RPMI7951 (cell line): ENCODE measurements at places on chromosomes 11 and 22.
A peak's percentile ranks its signal among the peaks of the same experiment; 100 is the strongest.

DNA sequence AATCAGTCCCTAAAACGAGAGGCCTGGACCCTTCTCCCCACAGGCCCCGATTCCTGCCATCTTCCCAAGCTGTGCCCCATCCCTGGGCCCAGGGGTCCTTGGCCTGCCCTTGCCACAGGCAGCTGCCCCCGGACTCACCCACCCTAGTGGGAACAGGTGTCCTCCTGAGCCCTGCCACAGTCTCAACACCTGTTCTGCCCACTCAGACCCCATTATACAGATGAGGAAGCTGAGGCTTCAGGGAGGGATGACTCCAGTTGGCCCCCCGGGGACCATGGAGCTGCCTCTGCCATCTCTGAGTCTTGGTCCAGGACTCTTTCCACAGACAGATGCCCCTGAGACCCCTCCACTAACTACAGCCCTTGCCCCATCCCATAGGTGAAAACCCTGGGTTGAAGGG, 15.9 kb downstream of the MYBPC3 start:
- no peak for DNase-seq

DNA sequence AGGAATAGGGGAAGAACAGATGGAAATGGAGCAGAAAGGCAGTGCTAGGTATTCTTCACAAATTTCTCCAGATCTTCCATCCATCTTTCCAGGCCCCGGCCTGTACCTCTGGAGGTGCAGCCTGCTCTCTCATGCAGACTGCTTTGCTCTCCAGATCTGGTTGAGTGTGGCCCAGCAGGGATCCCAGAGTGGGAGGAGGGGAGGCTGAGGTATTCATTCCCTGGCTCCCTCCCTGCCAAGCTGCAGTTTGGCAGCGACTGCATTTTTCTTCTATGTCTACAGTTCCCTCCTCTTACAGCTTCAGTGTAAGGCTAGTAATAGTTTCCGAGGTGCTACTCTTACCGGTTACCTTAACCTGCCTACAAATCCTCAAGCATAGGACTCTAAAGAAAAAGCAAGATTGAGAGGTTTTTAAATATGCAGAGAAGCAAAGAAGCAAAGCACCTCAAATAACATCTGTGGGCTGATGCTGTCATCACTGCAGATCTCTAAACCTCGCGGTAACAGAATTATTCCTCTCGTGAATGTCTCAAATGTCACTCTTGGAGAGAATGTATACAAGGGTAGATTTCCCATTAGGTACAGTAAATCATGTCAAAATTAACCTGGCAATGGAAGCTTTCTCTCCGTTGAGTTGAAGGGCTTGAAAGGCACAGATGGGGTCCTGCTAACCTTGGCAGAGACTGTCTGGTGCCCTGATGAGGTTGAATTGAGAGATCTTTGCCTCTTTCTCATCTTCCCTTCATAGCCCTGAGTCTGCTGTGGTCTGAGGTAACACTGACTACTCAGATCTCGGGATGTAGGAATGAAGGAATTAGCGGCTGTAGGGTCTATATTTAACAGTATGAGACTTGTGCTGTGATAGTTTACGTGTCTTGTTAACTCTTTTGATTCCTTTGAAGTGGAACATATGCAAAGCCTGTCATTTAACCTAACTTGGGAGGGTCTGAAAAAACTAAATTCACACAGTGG, 297.9 kb upstream of the C11orf87 start:
- no peak for DNase-seq

GRCh38 chr11:59164028-59164427, 7.9 kb upstream of the DTX4 start:
- DNase-seq, result no peak

DNA sequence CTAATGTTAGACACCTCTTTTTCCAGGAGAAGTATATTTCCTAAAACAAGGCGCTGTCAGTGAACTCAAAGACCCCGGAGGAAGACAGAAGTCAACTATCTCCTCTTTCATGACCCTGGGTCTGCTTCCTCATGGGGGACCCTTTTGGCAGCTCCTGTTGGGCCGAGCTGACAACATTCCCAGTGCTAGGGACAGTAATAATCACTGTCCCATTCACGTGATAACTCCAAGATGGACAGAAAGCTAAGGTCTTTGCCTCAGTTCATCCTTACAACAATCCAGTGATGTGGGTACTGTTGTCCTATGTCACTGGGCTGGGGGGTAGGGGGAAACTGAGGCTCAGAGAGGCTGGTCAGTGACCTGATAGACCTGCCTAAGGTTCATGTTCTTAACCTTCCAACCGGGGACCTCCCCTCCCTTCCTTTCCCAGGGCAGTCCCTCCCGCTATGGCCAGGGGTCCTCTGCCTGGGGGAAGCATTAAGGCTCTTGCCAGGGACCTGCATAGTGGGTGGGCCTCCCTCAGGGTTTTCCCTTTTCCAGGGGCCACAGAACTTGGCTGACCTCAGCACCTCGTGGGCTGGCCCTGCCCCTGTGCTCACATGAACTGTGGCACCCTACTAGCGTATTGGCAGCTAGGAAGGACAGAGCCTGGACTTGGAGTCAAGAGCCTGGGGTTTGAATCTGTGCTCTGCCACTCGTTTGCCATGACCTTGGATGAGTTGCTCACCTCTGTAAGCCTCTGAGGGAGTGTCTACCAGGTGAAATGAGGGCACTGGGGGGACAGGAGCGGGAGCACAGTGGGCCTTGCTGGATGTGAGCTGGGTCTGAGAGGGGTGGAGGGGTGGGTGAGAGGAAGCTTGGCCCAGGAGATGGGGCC, 53.6 kb downstream of the LRRC32 start:
- no peak for DNase-seq

- peak; percentile 0 for DNase-seq
Observed at GRCh38 chr22:48536541-48537342, 1290.9 kb downstream of the BRD1 start.

- DNase-seq, result no peak
Observed at GRCh38 chr22:19802894-19803735, 42.5 kb downstream of the TBX1 start.

- DNase-seq, result no peak
Observed at GRCh38 chr22:43203471-43203981, 16.6 kb upstream of the TTLL12 start.

GRCh38 chr22:39428597-39429071, 28.2 kb upstream of the MGAT3 start:
- DNase-seq, result no peak

DNA sequence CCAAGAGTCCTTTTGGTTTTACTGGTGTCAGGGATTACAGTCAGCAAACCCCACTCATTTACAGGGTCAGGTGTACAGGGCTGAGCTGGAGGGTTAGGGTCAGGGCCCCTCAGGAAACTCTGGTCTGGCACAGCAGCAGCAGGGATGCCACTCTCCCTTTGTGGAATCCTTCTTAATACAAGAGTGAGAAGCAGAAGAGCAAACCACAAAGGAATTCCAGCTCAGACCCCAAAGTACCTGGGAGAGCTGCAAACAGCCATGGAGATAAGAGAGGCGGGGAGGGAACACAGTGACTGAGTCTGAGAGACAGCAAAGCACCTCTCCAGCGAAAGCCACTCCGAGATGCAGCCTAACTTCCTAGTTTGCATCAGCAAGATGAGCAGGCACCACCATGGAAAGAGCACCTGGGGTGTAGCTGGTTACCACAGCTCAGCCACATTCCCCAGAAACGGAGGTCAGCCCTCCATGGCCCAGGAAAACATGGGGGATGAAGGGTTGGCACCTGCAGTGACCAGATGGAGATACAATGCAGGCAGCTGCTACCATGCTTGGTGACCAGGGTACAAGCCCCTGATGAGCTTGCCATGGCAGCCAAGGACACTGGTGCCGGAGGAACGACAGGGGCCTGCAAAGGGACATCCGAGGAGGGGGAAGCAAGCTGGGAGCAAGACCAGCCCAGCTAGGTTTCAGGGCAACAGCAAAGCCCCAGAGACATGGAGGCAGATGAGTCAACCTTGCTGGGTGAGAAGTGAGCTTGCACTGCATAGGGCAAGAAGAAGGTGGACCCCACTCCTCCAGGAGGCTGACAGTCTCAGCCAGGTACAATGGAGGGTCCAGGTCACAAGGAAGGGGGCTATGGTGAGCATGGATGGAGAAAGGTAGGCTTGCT, 3.9 kb downstream of the BET1L start:
- DNase-seq, result no peak

DNA sequence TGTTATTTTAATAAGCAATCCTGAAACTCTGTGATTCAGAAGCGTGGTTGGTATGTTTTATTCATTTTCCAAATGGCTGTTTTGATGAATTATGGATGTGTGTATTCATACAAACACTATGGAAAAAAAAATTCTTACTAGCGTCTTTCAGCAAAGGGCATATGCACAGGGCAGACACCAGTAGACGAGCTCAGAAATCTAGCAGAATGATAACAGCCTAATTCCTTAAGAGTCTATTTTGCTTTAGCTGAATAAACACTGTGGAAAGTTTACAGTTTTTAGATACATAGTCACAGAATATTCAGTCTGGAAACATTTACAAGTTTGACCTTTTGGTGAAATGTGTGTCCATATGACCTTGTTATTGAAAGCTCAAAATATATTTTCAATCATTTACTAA, 418.8 kb upstream of the LUZP2 start:
- no peak for DNase-seq

DNA sequence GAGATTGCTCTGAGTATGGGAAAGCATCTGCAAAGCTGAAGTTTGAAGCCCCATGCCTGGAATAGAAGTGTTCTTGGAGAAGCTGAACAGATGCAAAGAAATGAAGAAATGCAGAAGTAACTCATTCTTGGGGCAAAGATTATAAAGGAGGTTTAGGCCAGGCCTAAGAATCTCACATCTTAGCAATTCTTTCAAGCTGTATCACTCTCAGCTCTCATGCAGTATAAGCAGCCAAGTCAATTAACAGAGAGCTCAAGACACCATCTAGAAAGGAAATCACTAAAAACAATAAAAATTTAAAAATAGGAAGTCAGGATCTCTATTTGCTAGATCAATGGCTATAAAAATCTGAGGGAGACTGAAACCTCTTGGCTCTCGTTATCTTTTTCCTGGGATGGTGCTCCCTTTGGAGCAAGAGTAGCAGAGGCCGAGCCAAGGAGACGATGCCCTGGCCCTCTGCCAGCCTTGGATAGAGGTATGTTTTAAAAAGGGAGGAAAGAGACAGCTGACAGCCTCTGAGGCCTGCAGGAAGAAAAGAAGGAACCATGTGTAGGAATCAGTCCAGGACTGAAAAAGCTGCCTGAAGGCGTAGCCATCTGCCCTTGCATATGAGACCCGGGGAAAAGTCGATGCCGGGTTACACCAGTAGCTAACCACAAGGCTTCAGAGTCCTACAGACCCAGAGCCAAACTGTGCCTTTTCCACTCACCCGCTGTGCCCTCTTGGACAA, 229.8 kb downstream of the BLID start:
- peak; percentile 87 for DNase-seq

- DNase-seq, result no peak
Observed at GRCh38 chr11:44402466-44403075, 92.6 kb upstream of the ALX4 start.

DNA sequence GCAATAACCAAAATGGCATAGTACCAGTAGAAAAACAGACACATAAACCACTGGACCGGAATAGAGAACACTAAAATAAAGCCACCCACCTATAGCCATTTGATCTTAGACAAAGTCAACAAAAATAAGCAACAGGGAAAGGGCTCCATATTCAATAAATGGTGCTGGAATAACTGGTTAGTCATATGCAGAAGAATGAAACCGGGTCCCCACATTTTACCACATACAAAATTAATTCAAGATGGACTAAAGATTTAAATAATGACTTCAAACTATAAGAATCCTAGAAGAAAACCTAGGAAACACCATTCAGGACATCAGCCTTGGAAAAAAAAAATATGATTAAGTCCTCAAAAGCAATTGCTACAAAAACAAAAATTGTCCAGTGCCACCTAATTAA, 30.1 kb upstream of the NOX4 start:
- no peak for DNase-seq

DNA sequence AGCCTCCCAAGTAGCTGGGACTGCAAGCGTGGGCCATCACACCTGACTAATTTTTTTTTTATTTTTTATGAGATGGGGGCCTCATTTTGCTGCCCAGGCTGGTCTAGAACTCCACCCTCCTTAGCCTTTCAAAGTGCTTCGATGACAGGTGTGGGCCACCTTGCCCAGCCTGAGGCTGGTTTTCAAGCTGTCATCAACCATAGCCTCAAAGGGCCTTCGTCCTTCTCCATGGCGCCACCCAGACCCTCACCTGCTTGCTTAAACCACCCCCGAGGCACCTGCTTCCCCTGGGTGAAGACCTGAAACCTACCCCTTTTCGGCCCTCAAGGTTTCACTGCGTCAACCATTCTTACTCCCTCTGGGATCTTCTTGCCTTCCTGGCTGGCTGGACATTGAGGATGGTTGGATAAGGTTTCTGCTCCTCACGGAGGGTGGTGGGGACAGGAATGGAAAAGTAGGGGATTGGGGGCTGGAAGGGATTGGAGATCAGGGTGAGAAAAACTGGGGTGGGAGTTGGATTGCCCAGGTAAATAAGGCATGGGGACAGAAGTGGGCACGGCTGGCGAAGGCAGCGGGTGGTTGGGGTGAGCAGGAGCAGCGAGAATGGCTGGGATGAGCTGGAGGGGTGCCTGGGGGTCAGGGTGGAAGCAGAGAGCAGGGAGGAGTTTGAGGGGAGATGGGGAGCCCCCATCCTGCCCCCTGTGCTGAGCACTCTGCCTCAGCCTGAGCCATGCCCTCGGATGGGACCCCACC, 2.8 kb upstream of the ACR start:
- no peak for DNase-seq

- peak; percentile 42 for DNase-seq
Observed at GRCh38 chr11:66338276-66339161, 2.3 kb upstream of the RIN1 start.
